ENCODE measurements at places on chromosomes 3 and 15.

- no peak for DNase-seq
These were observed 19.2 kb downstream of the BLOC1S6 start for GRCh38 chr15:45606413-45606812.

GRCh38 chr3:194671511-194671899, 486 bp downstream of the LSG1 start:
- DNase-seq = no peak

- DNase-seq = no peak
These were observed 2.4 kb downstream of the HTD2 start for GRCh38 chr3:58308728-58309127.

DNA sequence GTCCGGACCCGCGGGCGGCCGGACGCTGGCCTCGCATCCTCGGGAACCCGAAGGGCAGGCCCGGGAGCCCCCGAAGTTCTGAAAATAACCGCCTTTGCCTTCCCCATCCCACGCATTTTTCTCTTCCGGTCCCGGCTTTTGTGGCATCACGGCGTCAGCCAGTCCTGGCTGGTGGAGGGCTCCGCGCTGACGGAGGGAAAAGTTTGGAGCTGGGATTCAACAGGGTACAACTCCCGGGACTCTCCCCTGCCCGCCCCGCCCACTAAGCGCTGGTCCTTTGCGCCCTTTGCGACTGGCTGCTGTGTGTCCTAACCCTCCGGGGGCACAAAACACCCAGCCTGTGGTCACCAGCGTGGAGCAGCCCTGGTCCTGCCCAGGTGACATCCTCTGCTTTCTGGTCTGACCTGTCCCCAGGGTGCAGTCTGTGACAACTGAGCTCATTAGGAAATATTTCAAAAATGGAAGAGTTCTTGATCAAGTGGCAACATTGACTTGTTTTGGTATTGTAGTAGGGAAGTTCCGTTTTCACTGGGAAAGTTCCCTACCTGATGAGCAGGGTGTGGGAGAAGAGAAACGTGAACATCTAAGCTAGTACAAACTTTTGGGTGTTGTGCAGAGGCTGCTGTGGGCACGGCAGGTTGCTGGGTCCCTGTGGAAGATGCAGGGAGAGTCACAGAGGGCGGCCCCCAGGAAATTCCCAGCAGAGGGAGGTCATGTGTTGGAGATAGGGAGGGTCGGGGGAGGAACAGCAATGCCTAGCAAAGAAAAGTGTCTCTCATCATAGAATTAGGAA, 775 bp downstream of the ARNT2 start:
- DNase-seq = no peak

DNA sequence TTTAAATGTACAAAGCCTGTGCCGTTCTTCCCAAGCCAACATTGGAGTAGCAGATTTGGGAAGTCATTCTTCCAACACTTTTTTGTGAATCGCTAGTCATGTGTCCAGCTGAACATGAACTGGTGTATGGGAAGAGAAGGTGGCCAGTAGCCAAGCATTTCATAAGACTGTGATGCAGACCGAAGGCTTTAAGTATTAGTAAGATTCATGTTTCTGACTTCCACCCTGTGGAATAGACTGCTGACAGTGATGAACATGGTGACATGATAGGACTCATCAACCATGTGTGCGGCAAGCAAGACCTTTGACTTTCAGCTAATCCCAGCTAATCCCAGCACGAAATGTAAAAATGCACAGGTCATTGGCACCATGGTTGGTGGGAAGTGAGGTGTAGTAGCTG, 48.3 kb upstream of the THSD4 start:
- DNase-seq = no peak

GRCh38 chr15:60471314-60471713, 7.6 kb downstream of the ICE2 start:
- no peak for DNase-seq

- DNase-seq = no peak
These were observed 15.7 kb downstream of the OR5H15 start for GRCh38 chr3:98182196-98182595.

All from stimulated activated CD8-positive, alpha-beta memory T cell treated with anti-CD3 and anti-CD28 coated beads, Interleukin-15, amount 100 ng/mL, for 48 hours (primary cell).